ENCODE measurements at places on chromosomes 3 and 15. TPM values are rescaled to one million over a fixed set of nuclear protein-coding genes. Genes with fewer than 3 reads are reported as not detected.

The DUOXA2 gene
- total RNA-seq = not detected

The ABHD14A gene
- total RNA-seq = 31.5 TPM

The BCL2A1 gene
- 0.92 TPM for total RNA-seq

The IL17RD gene
- total RNA-seq = 6.7 TPM

The LARP6 gene
- total RNA-seq = 55.7 TPM

The CLDN16 gene
- total RNA-seq = not detected

The C3orf22 gene
- not detected for total RNA-seq

The MCF2L2 gene
- 0.22 TPM for total RNA-seq

The TMEM266 gene
- total RNA-seq = not detected

The ADGRG7 gene
- total RNA-seq = not detected

The LYZL4 gene
- not detected for total RNA-seq

The SHISA5 gene
- 57.3 TPM for total RNA-seq

The CHL1 gene
- 24.8 TPM for total RNA-seq

The KLHL6 gene
- 0.97 TPM for total RNA-seq

The DAZL gene
- total RNA-seq = not detected

The GRM7 gene
- total RNA-seq = not detected

The RHOV gene
- total RNA-seq = not detected

The WDR93 gene
- not detected for total RNA-seq

The ROPN1 gene
- total RNA-seq = not detected

The DET1 gene
- total RNA-seq = 6.5 TPM

The PARP16 gene
- 4.9 TPM for total RNA-seq

The CIAO2A gene
- total RNA-seq = 66.7 TPM

The SLC22A13 gene
- total RNA-seq = not detected

The ZNF501 gene
- total RNA-seq = 5.4 TPM

The NOX5 gene
- not detected for total RNA-seq

The CLPX gene
- total RNA-seq = 54.6 TPM

The AMOTL2 gene
- 61.9 TPM for total RNA-seq

The ACTC1 gene
- total RNA-seq = 15,626 TPM

The PSMD2 gene
- total RNA-seq = 228 TPM

The ISLR gene
- total RNA-seq = 13.8 TPM

The CPNE4 gene
- 41.0 TPM for total RNA-seq

The PLA2G4E gene
- total RNA-seq = 0.05 TPM

The ZNF609 gene
- 16.9 TPM for total RNA-seq

The PTPRG gene
- 34.1 TPM for total RNA-seq

The GPR160 gene
- total RNA-seq = 1.2 TPM

The SRGAP3 gene
- total RNA-seq = 6.1 TPM

The ZNF35 gene
- total RNA-seq = 7.3 TPM

The HTR3E gene
- total RNA-seq = not detected

The ARPIN gene
- total RNA-seq = 12.0 TPM

The ADIPOQ gene
- total RNA-seq = 19.3 TPM

The ANKUB1 gene
- total RNA-seq = not detected

The NUSAP1 gene
- 2.2 TPM for total RNA-seq

The DUSP7 gene
- total RNA-seq = 25.0 TPM

The RETNLB gene
- not detected for total RNA-seq

The MORC1 gene
- not detected for total RNA-seq

The FSIP1 gene
- 0.73 TPM for total RNA-seq

The CNTN6 gene
- not detected for total RNA-seq

The SERPINI2 gene
- not detected for total RNA-seq

The MESP2 gene
- total RNA-seq = 0.51 TPM

The TRIM69 gene
- 51.9 TPM for total RNA-seq

The GREM1 gene
- total RNA-seq = not detected

The FEZF2 gene
- total RNA-seq = not detected

The CEP19 gene
- total RNA-seq = 1.9 TPM

The ADAMTS9 gene
- 19.9 TPM for total RNA-seq

The APOD gene
- total RNA-seq = 327 TPM

The ACTRT3 gene
- total RNA-seq = 0.84 TPM

The SEMA5B gene
- 5.2 TPM for total RNA-seq

The MSL2 gene
- total RNA-seq = 23.2 TPM

The SLC28A2 gene
- total RNA-seq = not detected
